ENCODE measurements at places on chromosomes 7 and 10.
A peak's percentile ranks its signal among the peaks of the same experiment; 100 is the strongest.

DNA sequence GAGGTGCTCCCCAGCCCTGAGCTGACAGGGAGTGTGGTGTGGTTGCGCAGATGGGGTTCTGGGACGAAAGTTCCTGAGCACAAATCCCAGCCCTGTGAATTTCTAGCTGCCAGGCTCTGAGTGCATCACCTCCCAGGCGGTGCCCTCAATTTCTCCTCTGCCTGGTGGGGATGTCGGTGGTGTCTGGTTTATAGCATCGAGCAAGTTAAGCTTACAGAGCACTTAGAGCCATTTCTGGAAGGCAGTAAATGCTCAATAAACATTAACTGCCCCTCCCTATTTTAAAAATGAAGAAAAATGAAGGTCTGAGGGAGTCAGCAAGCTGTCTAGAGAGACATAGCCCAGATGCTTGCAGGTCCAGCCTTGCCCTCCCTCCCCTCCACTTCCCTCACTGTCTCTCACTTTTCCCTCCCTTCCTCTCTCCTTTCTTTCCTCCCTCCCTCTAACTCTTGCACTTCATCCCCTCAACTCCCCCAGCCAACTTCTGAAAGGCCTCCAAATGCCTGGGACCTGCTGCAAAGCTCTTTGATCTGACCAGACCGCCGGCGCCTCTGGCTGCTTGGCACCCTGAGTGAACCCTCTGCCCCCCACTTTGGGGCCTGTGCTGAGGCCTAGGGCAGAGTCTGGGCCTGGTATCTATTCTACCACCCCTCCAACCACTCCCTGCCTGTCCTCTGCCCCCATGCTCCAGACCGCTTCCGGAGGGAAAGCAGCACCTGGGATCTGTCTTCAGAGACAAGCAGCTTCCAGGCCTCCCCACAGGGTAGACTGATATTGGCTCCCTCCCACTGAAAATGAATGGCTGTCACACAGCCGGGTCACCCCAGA lies 438.3 kb downstream of the RPS24 start:
- DNase-seq, result no peak

DNA sequence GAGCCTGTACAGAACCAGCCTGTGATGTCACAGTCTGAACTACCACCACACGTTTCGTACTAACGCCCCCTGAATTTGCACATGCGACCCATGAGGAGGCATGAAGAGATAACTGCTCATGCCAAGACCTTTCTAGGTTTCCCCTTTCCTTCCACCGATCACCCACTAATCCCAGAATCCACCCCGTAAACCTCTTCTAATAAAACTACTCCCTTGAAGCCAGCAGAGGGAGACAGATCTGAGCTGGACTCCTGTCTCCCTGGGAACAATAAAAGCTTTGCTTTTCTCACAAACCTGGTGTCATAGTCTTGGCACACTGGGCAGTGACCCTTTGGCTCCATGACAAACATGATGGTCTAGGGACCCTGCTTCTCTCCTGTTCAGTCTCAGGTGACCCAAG lies 144.5 kb downstream of the FRMD4A start:
- peak; percentile 5 for DNase-seq

GRCh38 chr10:98261436-98262277 lies 6.3 kb downstream of the LOXL4 start:
- DNase-seq, result no peak

GRCh38 chr7:158096582-158096981 lies 491.0 kb downstream of the PTPRN2 start:
- no peak for DNase-seq

DNA sequence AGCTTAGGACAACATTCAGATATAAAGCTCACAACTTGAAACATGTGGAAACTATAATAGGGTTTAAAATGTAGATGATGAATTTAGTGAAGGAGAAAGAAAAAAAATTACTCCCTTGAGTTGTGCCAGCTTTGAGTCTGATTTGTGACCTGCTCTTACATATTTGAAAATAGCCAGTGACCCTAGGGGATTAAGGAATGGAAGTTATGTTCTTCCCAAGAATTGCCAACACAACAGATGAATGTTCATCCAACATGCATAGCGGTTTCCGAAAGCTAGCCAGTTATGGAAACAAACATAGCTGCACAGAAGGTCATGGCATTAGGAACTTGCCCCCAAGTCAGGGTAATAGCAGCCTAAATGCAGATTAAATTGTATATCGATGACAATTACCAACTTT lies 10.8 kb downstream of the TMEM196 start:
- DNase-seq, result no peak

DNA sequence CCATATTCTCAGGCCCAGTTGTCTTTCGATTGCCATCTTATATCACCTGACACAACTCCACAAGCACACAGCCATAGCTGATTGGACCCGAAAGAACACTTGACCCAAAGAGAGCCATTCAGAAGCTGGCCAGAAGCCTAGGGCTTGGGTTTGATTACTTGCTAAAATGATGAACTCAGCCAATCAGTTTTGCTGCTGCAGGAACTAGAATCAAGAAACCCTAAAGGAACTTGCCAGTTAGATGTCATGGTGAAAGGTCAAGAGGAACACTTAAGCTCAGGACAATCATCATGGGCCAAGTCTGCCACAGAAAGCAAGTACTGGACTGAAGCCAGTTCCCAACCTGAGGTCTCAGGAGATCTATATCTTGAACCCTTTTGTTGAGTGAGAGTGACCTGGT lies 150.0 kb downstream of the SGMS1 start:
- DNase-seq, result no peak

DNA sequence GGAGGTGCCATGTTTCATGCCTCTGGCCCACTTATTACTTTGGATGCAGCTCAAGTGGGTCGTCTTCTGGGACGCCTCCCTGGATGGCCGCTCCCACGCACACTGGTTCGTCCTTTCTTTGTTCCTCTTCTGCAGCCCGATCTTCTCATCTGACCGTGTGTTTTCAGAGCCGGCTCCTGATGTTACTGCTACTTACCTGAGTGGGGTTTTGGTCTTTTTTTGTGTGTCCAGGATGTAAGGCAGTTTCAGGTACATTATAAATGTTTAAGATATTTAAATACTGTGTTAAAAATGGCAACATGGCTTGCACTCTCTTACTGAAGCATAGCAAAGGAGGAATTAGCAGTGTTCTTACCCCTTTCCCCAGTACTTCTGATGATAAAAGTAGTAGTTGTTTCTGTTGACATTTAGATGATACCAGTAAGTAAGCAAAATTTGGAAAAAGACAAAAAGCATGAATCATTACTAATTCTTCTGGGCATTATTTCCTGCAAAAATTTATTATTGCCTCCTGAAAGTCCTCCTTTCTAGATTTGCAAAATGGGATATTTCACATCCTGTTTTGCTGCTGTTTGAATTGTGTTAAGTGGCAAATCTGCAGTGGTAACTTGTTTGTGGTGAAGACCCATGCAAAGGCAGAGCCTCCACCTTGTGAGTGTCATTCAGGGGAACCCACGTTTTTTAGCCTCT lies 59.4 kb downstream of the SHH start:
- no peak for DNase-seq

- no peak for DNase-seq
Observed at GRCh38 chr7:144812379-144813283, 23.2 kb downstream of the TPK1 start.

GRCh38 chr7:94394437-94395140 lies at the start of gene COL1A2:
COL1A2 (plus strand) TSS chr7:94394895; CDS start chr7:94395032, 137 bp downstream.
- peak; percentile 8 for DNase-seq

DNA sequence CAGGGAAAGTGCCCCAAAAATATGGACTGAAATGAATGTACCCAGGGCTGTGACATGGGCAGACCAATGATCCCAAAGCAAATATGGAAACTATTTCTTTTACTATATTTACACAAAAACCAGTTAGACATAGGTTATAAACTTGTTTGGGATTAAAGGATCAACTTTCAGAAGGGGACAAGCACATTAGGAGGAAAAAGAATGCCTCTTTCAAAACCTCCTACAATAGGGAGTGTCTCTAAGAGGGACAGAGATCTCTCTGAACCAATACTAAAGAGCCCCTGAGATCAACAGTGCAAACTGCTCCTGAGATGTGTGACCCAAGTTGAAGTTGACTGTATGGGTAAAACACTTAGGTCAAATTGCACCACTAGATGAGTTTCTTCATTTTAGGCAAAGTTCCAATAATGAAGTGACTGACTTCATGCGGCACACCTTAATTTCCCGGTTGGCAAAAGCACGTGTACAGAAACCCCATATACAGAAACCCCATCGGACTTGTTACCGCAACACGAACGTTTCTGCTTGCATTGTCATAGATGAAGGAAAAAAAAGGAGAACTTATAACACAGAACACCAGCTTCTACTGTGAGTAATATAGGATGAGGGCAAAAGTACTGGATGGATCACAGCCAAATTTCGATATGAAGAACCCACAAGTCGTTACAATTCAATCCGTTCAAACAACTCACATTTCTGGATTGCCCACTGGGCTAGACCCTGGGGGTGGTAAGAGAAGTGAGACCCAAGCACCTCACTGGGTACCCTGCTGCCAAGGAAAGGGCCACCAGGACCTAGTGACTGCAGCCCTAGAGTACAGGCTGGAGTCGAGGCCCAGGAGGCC lies 4.3 kb downstream of the SVIL start:
- DNase-seq, result no peak

GRCh38 chr10:44306762-44307161 lies 78.1 kb downstream of the CXCL12 start:
- no peak for DNase-seq

GRCh38 chr7:155815332-155816191 lies 3.3 kb upstream of the SHH start:
- peak; percentile 43 for DNase-seq

DNA sequence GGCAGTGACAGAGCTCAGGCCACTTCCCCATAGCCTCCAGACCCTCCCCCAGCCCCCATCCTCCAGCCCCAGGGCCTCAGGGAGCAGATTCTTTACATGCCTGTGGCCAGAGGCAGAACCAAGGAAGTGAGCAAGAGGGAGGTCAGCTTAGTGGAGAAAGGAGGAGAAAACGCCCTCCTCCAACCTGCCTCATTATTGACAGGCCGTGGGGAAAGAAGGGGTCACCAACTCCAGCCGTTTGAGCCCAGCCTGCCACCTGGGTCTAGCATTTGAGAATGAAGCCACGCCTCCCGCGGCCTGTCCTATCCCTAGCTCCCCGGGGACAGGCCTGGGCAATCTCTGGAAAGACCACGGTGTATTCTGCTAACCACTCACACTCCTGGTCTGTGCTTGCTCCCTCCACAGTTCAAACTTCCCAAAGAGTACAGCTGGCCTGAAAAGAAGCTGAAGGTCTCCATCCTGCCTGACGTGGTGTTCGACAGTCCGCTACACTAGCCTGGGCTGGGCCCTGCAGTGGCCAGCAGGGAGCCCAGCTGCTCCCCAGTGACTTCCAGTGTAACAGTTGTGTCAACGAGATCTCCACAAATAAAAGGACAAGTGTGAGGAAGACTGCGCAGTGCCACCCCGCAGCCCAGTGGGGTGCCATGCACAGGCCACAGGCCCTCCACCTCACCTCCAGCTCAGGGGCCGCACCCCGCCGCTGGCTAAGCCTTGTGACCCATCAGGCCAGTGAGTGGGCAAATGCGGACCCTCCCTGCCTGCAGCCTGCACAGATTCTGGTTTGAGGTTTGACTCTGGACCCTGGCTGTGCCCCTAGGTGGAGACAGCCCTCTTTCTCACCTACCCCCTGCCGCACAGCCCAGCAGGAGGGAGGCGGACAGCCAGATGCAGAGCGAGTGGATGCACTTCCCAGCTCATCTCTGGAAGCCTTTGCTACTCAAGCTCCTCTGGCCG lies 14.3 kb upstream of the TRIM8 start:
- DNase-seq, result no peak

- no peak for DNase-seq
Observed at GRCh38 chr7:100171840-100172239, 3.4 kb upstream of the GAL3ST4 start.

DNA sequence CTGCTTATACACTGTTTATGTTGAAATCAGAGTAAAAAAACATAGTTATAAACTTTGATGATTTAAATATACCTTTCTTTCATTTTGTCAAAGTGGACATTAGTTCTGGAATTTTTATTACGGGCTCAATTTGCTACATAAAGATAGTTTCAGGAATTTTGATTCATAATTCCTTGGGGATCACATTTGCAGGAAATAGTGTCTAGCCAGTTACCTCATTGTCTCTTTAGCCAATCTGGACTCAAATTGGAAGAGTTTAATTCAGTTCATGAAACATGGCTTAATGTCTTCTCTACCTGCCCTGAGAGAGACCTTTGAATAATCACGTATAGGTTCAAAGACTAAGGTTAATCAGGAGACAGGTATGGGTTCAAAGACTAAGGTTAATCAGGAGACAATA lies 262.6 kb downstream of the HGF start:
- no peak for DNase-seq

DNA sequence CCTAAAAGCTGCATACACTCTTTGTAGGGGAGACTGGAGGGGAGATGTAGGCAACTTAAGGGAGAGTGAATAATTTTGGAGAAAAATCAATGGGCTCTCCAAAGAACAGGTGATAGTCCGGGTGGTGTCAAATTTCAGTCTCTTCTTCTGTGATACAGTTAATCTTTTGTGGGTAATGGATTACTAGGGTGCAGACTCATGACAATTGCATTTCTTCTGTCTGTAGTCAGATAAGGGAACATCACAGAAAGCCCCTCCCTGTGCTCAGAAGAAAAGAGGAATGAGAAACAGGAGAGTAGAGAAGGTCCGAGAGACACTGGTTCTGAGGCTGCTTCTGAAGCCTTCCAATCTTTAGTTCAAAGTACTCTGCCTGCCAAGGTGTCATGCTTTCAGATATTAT lies 1140.7 kb upstream of the LRRN3 start:
- no peak for DNase-seq

GRCh38 chr7:81682873-81683272 lies 87.0 kb downstream of the HGF start:
- DNase-seq, result no peak

DNA sequence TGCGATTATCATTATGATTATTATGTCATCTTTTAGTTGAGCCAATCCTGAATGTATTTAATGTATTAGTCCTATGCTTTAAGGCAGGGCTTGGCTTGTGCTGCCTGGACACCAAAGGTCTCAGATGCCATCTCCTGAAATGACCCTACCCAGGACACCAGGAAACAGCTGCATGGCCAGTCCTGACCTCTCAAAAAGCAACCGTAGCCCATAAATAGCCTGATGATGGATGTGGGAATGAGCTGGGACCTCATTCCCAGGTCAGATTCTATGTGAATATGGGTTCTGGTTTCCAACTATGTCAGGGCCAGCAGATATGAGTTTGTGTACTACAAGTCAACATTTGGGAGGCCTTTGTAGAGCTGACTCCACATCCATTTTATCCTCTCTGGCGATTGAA lies 438.4 kb downstream of the NRG3 start:
- DNase-seq, result no peak

GRCh38 chr7:17584822-17585221 lies 286.4 kb downstream of the AHR start:
- no peak for DNase-seq

GRCh38 chr7:50970092-50970491 lies 187.4 kb upstream of the GRB10 start:
- no peak for DNase-seq

DNA sequence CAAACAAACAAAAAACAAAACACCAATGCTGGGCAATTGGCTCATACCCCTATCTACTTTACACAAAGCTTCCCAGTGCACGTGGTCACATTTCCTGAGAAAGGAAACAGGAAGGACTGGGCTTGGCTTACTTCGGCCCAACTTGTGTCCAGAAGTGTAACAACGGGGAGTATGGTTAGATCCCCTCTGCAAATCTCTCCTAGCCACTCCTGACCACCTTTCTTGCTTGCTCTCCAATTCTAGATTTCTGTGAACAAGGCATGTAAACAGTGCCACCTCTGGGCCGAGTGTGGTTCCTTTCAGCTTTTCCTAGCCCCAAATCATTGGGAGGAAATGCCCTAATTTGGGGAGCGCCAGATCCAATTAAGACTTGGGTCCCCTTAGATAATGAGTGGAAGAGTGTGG lies 21.0 kb upstream of the FRAT2 start:
- DNase-seq, result peak; percentile 23

- DNase-seq, result peak; percentile 2
Observed at GRCh38 chr7:3404501-3404900, 103.4 kb downstream of the SDK1 start.
